ENCODE measurements at places on chromosomes 16 and 17.

DNA sequence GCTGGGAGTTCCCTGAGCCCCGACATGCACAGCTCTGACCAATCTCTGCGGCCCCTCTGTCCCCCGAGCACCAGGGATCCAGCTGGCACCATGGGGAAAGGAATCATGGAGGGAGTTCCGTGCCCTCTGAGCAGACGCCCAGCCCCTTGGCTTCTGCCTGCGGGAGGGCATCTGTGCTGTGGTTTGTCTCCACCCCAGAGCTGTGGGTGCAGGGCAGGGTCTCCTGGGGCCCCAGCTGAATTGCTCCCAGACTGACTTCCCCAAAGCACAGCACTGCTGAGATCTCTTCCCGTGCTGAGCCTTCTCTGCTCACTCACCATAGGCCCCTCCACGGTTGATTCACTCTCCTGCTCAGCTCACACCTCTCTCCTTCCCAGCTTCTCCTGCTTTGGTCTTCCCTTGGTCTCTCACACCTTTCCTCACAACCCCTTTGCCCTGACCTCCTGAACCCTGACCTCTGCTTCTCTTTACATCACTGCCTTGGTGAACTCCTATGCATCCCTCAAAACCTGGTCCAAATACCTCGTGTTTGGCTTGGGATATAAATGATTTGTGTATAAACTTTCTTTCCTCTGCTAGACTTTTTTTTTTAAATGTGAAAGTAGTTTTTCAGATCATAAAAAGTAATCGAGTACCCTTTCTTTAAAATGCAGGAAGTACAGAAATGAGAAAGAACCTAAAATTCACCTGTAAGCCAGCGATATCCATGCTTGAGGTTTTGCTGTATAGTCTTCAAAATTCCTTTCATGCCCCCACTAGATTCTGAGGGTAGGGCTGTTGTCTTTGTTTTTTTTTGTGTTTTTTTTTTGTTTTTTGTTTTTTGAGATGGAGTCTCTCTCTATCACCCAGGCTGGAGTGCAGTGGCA lies 265.3 kb downstream of the SEC14L1 start:
- DNase-seq = no peak

GRCh38 chr17:30369995-30370394 lies 8.7 kb upstream of the CPD start:
- DNase-seq = no peak

- peak; percentile 39 for DNase-seq
Measured at GRCh38 chr16:30535777-30536190, 1.1 kb upstream of the ZNF747 start.

DNA sequence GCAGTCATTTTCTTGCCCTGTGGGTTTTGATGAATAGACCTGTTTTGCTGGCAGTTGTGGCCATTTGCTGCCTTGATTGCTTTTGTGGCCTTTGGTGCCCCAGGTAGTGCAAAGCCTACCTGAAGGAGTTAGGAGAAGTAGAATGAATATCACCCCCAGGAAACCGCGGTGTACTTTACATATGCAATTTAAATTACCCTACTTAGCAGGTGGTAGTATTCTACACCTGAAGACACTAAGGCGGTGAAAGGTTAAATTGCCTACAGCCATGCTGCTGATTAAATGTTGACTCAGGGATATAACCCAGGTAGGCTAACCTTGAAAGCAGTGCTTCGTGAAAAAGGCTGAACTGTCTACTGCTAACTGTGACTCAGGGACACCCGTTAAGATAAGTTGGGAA lies 27.2 kb upstream of the WWOX start:
- no peak for DNase-seq

- no peak for DNase-seq
Measured at GRCh38 chr17:65902155-65902554, 289.8 kb downstream of the CEP112 start.

- DNase-seq = no peak
Measured at GRCh38 chr17:76017481-76018339, 9.4 kb downstream of the EVPL start.

- no peak for DNase-seq
Measured at GRCh38 chr17:66929591-66929990, 34.9 kb upstream of the CACNG4 start.

Data from T-helper 22 cell (primary cell).